Caco-2 (cell line): ENCODE measurements at places on chromosomes 4 and X. TPM values are rescaled to one million over a fixed set of nuclear protein-coding genes. Genes with fewer than 3 reads are reported as not detected.

CYSLTR1 gene
- not detected in 2 replicates for total RNA-seq

GAGE12E gene
- total RNA-seq = not detected in 2 replicates

DNA sequence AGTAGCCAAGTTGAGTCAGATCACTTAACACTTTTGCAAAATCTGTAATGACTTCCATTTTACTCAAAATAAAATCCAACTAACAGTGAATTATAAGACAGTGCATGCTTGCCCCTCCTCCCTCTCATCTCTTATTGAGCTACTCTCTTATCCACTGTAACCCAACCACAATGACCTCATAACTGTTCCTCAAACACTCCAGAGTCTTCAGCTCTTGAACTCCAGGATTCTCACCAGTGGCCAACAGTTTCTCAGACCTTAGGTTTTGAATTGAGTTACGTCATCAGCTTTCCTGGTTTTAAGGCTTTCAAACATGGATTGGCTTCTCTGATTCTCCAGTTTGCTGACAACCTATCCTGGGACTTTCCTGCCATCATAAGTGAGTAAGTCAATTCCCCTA is 938.3 kb downstream of the RAB28 start:
- no peak for DNase-seq

DNA sequence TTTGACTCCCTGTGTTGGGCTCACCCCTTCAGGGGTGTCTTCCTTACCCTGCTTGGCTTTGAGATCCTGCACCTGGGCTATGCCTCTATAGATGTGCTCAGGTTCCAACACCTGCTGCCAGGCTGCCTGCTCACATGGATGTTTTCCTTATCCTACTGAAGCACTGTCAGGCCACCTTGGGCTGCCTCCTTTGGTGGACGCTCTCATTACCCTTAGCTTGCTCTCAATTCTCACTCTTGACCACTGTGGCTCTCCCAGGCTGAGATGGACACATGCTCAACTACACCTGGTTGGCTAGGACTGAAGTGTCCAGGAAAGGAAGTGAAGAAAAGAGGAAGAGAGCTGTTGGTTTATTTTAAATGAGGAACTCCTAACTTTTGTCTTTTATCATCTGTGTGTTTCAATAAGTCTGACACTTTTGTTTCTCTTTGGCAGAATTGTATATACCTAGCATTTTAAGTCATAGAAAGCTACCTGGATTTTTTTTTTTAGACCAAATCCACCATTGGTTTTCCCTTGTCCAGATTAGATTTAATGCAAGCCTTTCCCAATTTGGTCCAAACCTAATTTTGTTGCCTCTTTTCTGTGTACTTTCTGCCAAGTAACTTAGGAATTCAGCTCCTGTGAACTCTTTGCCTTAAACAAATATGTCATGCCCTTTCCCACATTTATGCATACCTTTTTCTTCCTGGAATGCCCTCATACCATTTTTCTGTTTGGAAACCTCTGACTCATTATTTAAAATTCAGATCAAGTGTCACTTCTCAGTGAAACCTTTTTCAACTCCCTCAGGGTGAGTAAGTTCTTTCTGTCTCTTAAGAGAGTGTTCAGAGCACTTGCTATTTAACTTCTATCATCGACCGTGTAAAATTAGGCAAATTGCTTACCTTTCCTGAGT is 175.8 kb downstream of the GC start:
- peak; percentile 29 for DNase-seq

- DNase-seq = no peak
These were observed 49.8 kb upstream of the CAMK2D start for GRCh38 chr4:113811359-113811758.

DNA sequence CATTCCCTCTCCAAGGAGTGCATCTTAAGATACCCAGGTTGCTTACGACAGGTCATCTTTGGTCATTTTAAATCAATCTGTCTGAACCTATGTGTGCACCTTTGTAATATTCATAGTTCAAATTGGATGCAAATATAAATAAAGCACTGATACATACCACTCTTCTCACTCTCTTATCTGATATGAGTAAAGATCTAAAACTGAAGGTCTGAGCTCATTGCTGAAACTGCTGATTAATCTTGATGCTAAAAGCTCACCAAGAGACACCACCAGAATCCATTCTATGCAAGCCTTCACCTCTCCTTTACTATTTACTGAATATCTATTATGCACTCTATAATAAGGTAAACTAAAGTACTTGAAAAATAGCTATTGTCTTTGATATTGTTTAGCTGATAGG is 16.6 kb downstream of the HSD17B13 start:
- no peak for DNase-seq

GRCh38 chrX:18951032-18951431 is 32.9 kb downstream of the PHKA2 start:
- DNase-seq = no peak

DNA sequence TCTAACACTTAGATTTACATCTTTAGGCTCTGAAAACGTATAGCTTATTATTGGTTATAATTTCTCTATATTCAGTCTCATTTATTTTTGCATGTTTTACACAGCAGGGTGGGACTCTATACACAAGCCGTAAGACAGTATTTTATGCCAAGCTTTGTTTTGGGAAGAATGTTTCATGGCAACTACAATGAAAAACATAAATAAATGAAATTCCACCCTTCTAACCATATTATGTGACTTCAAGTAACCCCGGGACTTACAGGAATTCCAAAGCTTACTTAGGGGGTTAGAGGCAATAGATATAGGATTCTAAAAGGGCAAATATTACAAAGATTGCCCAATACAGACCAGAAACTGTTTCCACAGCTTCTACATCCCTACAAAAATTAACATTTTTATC is 370.9 kb downstream of the PRR32 start:
- DNase-seq = no peak

DNA sequence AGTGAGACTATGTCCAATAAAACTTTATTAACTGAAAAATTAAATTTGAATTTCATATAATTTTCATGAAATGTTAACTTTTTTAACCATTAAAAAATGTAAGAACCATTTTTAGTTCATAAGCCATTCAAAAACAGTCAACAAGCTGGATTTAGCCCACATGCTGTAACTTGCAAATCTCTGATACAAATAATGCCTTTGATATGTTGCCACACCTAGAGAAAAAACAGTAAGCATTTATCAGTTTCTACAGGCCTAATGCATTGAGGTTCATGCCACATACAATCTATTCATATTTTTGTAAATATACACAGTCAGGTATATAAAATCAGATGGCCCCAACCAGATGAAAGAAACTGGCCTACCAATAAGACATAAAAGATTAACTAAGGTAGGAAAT is 52.8 kb downstream of the LCORL start:
- no peak for DNase-seq

DNA sequence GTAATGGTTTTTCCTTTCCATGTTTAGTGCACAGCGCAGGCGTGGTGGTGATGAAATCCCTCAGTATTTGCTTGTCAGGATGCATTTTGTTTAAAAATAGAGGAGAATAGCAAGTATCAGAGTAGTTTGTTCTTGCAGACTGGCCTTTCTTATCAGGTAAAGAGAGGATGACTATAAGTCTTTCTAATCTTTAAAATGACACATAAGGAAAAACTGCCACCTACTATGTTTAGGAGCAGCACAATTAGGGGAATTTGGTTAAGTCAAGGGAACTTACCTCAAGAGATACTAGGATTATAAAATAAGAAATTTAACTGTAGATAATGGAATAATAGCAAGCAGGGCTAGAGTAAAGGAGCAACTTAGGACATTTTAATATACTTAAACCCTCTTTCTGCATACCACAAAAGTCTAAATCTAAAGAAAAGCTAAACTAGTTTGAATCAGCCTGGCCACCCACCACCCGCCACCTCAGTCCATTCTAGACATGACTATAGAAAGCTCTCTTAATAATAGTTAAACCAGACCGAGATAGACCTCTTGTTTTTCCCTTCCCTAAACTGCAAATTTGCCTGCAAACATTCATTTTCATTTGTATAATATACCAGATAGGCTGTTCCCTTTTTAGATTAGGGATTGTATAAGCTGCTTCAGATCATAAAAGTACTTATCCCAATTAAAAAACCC is 62.0 kb downstream of the APOOL start:
- DNase-seq = no peak

- DNase-seq = no peak
These were observed 417.4 kb downstream of the SPOCK3 start for GRCh38 chr4:166816890-166817289.

DNA sequence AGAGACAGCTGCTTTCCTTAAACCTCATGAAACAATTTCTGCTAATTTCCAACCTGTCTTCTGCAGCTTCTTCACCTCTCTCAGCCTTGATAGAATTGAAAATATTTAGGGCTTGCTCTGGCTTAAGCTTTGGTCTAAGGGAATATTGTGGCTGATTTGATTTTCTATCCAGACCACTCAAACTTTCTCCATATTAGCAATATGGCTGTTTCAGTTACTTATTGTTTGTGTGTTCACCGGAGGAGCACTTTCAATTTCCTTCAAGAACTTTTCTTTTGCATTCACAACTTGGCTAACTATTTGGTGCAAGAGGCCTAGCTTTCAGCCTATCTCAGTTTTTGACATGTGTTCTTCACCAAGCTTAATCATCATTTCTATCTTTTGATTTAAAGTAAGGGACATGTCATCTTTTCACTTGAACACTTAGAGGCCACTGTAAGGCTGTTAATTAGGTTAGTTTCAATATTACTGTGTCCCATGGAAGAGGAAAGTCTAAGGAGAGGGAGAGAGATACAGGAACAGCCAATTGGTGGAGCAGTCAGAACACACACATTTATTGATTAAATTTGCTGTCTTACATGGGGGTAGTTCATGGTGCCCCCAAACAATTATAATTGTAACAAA is 213.2 kb downstream of the RASL11B start:
- DNase-seq = no peak

- no peak for DNase-seq
These were observed 69.8 kb downstream of the RPS3A start for GRCh38 chr4:151169223-151169622.
